ENCODE measurements at places on chromosomes 5 and 9.

- DNase-seq: peak; percentile 88
These were observed at the start of gene CTNND2 for GRCh38 chr5:11904265-11904906. Gene CTNND2 (minus strand): TSS chr5:11904446. CDS start chr5:11903853, 593 bp downstream.

DNA sequence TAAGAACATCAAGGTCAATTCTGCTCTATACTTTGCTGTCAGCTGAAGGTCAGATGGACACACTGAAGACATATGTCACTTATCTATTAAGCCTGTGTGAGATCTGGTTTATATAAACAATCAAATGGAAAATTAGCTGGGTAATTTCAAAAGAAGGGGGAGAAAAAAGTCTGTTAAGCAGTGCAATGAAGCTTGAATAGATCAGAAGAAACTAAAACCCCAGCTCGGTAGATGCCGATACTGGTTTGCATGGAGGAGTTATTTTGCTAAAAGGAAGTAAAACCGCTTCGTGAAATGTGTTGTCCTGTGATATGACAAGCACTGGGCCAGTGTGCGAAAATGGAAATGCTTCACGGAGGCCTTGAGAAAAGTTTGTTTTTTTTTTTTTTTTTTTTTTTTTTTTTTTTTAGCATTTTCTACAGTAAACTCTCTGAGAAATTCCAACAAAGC is 148.8 kb downstream of the MEF2C start:
- DNase-seq: no peak

- DNase-seq: peak; percentile 61
These were observed 171.4 kb upstream of the CDH10 start for GRCh38 chr5:24816206-24816605.

- DNase-seq: no peak
These were observed 111.7 kb upstream of the NEK6 start for GRCh38 chr9:124146031-124146561.

DNA sequence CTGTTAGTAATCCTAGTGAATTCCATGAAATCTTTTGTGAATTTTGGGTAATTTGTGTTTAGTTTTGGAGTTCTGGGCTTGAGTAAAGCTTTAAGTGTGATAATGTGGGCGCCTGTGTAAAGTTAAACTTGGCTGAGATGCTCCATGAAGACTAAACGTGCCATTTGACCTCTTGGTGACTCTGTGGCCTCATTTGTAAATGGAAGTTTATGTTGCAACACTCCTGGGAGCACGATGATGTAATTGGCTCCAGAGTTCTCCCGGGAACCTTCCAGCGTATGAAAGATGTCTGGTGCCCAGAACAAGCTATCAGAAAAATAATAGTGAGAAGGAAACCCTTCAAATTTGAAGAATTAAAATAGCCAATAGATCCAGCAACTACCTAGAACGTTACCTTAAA is 981.2 kb downstream of the TLE4 start:
- DNase-seq: no peak

GRCh38 chr9:93612796-93613154 is 36.4 kb downstream of the PHF2 start:
- no peak for DNase-seq

GRCh38 chr9:17063535-17064135 is 71.2 kb upstream of the CNTLN start:
- peak; percentile 7 for DNase-seq

GRCh38 chr5:59268756-59269415 is 624.6 kb downstream of the PDE4D start:
- DNase-seq: no peak

DNA sequence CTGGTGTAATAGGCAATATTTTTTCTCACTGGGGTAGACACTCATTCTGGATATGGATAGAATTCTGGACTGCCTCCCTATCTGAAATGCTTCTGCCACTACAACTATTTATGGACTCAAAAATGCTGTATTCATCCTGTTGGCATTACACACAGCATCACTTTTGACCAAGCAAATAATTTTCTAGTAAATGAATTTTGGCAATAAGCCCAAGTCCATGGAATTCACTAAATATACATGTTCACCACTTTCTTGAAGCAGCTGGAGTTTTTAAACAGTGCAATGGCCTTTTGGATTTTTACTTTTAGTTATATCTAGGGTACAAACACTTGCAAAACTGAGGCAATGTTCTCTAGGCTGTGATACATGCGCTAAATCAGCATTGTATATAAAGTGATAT is 724.9 kb upstream of the EDIL3 start:
- DNase-seq: no peak

- no peak for DNase-seq
These were observed 886.8 kb upstream of the SEMA6A start for GRCh38 chr5:117461403-117461802.

DNA sequence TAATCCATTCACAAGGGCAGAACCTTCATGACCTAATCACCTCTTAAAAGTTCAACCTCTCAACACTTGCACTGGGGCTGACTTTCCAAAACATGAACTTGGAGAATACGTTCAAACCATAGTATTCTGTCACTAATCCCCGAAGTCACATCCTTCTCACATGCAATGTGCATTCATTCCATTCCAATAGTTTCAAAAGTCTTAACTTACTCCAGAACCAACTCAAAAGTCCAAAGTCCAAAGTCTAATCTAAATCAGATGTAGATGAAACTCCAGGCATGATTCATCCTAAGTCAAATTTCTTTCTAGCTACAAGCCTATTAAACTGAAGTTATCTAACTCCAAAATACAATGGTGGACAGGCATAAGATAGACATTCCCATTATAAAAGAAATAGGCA is 21.7 kb upstream of the ADAMTSL1 start:
- DNase-seq: no peak
